ENCODE measurements at places on chromosomes 7 and 10.

DNA sequence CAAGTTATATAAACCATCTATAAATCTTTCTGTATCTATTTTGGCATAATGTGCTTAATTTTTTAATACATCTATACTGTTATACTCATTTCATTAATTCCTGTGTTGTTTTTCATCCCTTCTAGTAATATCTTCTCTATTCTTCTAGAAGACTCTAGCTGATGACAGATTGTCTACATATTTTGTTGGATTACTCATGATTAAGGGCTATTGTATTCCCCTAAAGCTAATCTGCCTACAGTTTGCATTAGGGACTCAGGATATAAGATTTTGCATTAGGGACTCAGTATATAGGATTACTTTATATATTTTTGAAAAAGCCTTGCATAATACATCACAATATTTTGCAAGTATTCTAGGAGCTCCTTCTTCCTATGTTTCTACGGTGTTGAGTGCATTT, 8.3 kb upstream of the SEMA3A start:
- DNase-seq, result no peak

- no peak for DNase-seq
Measured at GRCh38 chr10:89029181-89029580, 38.6 kb downstream of the FAS start.

GRCh38 chr7:89021741-89022140, 226.2 kb upstream of the TEX47 start:
- DNase-seq, result no peak

DNA sequence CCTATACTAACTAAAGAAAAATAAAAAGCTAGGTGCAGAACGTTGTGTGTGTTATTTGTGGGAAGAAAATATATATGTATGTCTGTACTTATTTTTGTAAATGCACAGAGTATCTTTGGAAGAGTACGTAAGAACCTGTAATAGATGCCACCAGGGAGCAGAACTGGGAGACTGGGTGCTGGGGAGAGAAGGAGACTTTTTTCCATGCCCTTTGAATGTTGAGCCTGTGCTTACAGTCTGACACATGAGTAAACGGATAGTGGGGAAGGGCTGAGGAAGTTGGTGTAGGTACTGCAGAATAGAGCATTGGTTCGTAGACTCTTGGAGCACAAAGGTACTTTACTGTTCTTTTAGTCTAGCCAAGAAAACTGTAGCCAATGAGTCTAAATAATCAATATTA, 1.3 kb upstream of the SCRN1 start:
- no peak for DNase-seq

DNA sequence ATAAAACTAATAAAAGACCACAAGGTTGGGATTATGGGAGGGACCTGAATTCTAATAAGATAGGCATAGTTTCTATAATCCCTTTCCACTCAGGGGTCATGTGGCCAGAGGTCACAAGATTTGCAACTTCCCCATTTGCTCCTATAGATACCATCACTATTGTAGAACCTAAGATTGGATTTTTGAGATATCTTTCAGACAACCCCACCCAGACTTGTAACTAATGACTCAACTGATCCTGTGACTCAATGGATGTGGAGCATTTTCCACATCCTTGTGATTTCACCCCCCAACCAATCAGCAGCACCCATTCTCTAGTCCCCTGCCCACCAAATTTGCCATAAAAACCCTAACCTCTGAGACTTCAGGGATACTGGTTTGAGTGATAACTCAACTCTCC, 51.9 kb upstream of the PIK3AP1 start:
- no peak for DNase-seq

DNA sequence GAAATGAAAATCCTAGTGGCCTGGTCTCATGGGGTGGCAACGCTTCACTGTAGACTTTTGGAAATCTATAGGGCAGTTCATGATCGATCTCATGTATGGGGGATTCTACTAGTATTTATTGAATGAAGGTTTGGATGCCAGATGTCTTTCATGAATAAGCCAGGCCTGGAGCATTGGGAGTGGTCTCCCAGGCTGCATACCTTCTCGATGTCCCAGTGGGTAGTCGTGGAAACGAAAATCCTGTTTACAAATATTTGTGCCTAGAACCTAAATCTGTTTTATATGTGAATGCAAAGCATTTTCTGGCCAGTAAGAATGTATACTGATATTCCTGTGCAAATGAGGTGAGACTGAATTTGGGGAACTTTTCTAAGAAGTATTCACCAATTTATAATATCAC, 105.0 kb upstream of the C1QL3 start:
- no peak for DNase-seq

- DNase-seq, result no peak
Measured at GRCh38 chr10:128265596-128265995, 139.4 kb upstream of the MKI67 start.

- DNase-seq, result no peak
Measured at GRCh38 chr7:23462846-23463245, 7.4 kb downstream of the IGF2BP3 start.

- DNase-seq, result no peak
Measured at GRCh38 chr10:84574102-84574501, 245.7 kb downstream of the CCSER2 start.
